ENCODE measurements at places on chromosomes 2 and 18.

DNA sequence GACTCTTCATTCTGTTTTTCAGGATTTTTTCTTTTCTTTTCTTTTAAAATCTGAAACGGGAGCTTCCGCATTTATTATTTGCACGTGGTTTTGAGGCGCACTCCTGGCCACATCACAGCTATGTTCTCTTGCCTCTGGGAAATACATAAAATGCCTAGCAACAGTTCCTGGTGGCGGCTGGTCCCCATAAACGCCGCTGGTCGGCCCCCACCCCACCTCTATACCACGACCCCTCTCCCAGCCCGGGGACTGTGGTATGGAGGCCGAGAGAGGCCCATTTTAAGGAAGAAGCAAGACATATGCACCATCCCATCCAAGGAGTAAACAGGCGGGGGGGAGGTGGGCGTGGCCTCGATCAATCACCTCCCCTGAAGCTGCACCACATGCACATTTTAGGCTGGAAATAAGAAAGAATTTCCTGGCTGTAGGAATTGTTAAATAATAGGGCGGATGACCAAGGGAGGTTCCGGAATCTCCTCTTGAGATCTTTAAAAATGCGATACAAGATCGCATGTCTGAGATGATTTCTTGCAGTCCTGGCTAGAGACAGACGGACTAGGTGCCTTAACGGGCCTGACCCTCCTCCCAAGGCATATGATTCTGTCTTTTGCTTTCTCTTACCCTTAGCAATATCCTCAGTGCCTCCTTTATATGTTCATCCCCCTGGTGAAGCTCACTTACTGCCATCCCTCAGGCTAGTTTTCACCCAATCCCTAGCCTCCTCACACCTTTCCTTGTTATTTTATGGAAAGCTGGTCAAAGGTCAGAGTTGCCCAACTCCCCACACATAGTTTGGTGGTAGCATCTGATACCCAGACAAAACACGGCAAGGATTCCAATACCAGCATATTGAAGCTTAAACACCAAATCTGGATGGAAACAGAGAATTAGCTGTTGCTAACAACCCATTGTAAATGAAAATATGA, 82.4 kb downstream of the BCL2 start:
- DNase-seq = no peak

- DNase-seq = no peak
Measured at GRCh38 chr2:182682210-182682609, 33.8 kb upstream of the DNAJC10 start.

DNA sequence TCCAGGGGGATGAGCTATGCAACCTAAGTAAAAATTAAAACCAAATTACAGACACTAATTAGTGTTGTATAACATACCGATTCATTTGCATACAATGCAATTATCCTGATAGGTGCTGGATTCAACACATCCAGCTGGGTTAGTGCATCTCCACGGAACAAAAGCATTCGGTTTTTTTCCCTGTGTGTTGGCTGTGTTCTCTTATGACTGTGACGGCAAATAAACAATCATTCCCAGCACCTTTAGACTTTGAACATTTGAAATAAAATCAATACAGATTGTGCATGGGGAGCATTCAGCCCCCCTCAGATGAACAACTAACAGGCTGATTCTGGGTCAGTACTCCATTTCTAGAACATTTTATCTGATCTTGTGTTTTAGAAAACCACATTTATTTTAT, 22.7 kb downstream of the FAM124B start:
- no peak for DNase-seq

- no peak for DNase-seq
Measured at GRCh38 chr2:174046172-174046571, 81.0 kb upstream of the SP3 start.

GRCh38 chr2:188645986-188646385, 328.2 kb upstream of the COL3A1 start:
- no peak for DNase-seq

- DNase-seq = no peak
Measured at GRCh38 chr2:46816151-46816845, 99.3 kb downstream of the MCFD2 start.

DNA sequence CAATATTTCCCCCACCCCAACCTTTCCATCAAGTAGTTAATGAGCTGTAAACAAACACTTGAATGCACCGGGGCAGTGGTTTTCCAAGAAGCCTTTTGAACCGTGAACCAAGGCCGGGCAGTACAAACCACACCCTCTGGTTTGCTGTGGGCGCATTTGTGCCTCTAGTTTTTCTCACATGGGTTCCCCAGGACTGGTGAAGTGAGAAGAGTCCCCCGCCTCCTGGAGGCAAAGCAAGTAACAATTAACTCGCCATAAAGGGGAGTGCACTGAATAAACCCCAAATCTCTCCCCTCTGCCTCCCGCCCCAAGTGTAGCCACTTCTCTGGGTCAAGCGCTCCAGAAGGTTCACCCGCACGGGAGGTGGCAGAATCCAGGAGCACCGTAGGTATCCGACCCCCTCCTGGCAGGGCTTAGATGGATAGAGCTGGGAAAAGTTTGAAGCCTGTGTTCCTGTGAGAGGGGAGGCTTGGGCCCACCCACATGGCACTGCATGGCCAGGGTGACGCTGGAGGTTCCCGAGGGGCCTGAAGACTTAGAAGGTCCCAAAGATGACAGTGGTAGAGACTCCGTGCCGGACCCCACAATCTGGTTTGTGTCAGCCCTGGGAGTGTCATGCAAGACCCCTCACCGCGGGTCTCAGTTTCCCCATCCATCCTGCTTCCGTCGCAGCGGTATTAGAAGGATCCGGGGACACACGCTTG, 182.2 kb downstream of the SMAD2 start:
- DNase-seq = no peak

DNA sequence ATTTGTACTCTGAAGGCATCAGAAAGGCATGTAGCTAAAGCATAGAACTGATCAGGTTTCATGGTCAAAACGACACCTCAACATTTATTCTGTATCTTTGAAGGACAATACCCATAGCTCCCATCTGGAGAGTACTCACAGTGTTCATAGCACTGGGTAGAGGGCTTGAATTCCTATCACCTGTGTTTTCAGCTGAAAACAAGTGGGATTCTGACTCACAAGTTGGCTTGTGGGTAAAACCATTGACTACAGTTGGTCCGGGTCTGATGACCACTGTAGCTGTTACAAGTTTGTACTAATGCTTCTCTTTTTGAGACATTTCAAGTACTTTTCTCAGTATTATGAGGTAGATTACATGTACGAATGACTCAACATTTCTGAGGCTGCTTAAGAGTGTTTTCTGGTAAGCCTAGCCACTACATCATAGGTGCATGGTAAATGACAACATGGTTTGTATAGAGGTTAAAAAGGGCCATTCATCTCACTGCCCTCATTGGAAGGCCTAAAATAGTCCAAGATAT, 68.6 kb upstream of the PELI1 start:
- no peak for DNase-seq

- DNase-seq = no peak
Measured at GRCh38 chr2:26682155-26682554, 10.4 kb upstream of the KCNK3 start.

GRCh38 chr2:240687045-240687740, 4.5 kb upstream of the AQP12A start:
- DNase-seq = no peak

GRCh38 chr18:9764011-9764481, 55.9 kb downstream of the RAB31 start:
- no peak for DNase-seq

- no peak for DNase-seq
Measured at GRCh38 chr2:217929757-217930707, 72.8 kb downstream of the TNS1 start.

GRCh38 chr2:166285215-166285614, 90.5 kb downstream of the SCN9A start:
- no peak for DNase-seq

DNA sequence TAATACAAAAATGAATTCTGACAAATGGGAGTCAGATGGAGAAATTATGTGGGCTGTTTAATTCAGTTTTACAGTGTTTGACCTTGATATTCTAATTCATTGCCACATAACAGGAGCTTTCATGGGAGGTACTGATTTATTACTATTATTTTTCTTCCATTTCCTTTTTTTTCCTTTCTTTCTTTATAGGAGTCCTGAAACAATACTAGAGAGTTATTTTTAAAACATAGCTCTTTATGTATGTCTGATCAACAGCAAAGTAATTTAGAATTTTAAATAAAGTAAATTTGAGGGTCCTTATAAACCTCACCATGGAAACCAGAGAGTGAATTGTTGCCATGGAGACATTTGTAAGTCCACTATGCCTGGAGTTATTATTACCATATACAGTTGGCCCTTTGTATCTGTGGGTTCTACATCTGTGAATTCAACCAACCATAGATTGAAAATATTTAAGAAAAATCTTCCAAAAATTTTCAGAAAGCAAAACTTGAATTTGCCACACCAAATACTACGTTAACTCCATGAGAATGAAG, 40.9 kb upstream of the PPP4R1 start:
- DNase-seq = no peak

DNA sequence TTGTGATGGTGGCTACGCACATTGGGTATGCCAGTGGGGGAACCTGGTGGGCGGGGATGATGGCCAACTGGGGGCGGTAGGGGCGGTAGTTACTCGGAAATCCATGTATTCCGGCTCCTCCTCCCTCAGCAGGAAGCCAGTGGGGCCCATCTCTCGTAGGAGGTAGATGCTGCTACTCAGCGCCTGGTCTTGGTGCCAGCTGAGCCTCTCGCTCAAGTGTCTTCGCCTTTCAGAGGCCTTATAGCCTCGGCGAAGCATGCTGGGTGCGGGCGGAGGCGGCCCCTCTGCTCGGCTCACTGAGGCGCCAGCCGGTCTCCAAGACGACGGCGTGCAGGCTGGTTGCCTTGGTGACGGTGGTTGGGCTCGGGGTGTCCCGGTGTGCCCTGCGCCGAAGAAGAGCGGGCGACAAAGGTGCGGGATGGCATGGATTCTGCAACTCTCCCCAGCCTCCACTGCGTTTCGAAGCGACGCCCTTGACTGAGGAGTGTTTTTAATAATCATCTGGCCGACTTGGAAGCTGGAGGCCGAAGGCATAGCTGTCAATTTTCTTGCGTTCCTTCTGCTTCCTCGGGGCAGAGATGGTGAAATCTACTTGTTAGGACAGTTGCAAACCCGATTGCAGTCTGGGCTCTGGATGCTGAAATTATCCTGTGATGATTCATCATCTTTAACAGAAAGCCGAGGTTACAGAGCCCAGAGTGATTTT, at the start of gene ZSWIM2:
Gene ZSWIM2 (minus strand): TSS at position 298 of the 706 bp plus-strand sequence. CDS start 40 bp downstream, at position 258.
- no peak for DNase-seq

- DNase-seq = no peak
Measured at GRCh38 chr18:34281722-34282121, 57.0 kb upstream of the NOL4 start.

DNA sequence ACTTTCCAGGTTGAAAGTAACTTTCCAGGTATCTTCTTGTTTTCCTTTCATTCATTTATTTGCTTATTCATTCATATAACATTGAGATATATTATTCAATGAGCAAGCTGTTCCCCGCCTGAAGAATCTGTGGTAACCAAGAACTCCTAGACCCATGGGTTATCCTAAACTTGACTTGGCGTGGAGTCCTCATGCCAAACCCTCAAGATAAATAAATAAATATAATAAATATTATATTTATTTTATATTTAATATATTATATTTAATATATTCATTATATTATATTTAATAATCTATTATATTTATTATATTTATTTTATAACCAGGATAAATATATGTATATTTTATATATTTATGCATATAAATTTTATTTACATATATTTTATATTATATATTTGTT, 674.8 kb downstream of the SUCLG1 start:
- DNase-seq = no peak

- no peak for DNase-seq
Measured at GRCh38 chr2:134952608-134953007, 34.0 kb downstream of the CCNT2 start.

- no peak for DNase-seq
Measured at GRCh38 chr2:24721470-24721869, 71.7 kb downstream of the PTRHD1 start.

DNA sequence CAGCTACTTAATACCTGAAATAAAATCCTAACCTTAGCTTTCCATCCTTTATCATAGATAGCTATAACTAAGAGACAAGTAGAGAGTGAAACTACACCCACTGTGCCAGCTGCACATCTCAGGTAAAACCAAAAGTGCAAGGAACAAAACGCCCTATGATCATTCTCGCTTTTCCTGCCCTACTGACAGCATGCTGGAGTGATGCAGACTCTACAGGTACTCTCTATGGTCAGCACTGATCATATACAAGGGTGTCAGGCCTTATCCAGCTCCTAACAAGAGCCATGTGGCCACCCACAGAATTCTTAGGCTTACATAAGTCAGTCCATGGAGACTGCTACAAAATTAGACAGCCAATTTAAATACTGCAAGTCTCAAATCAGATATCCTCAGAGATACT, 45.6 kb downstream of the REV1 start:
- no peak for DNase-seq

DNA sequence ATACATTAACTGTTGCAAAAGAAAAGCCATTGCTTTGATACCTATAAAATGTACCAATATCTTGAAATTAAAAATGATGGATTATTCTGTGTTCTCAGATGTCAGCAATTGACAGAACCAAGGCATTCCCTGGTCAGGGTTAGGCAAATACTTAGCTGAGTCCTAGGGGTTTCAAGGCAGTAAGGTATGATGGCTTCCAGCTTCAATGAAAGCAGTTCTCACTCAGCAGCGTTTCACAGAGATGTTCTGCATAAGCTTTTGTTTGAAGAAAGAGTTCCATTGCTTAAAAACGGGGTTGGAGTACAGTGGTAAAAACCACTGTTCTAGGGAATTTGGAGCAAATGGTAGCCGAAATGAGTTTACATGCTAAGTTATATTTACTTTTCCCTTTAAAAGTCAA, 17.0 kb upstream of the KANSL1L start:
- DNase-seq = no peak

- no peak for DNase-seq
Measured at GRCh38 chr2:19753818-19754217, 148.0 kb downstream of the TTC32 start.

- no peak for DNase-seq
Measured at GRCh38 chr2:183070942-183071844, 7.4 kb upstream of the DUSP19 start.

DNA sequence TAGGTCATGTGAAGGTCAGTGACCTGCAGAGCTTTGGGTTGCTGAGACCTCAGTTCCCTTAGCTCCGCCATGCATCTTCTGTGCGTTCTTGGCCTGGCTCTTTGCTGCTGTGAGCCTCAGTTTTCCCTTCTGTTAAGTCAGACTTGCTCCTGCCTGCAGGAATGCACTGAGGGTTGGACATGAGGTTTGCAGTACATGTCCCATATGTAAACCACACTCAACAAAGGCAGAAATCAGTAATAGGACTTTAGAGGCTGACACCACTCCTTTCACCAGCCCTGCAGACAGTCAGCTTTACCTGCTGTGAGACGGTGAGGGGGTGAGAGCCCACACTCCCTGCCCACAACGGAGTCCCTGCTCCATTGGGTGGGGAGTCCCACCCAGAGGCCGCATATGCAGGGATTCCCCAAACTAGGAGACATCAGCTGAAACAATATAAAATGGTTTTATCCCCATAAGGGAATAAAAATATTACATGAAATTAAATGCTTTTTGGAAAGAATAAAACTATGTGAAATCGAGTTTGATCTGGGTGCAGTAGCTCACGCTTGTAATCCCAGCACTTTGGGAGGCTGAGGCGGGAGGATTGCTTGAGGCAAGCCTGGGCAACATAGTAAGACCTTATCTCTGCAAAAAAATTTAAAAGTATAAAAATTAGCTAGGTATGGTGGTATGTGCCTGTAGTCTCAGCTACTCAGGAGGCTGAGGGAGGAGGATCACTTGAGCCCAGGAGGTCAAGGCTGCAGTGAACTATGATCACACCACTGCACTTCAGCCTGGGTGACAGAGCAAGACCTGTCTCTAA, 55.1 kb downstream of the MYO7B start:
- DNase-seq = no peak

GRCh38 chr18:6370410-6370809, 44.3 kb downstream of the L3MBTL4 start:
- DNase-seq = no peak

- DNase-seq = no peak
Measured at GRCh38 chr18:49725809-49726674, 87.3 kb downstream of the ACAA2 start.
